ENCODE measurements at places on chromosomes 11 and 22.

- DNase-seq = no peak
These were observed 471.1 kb upstream of the ANO3 start for GRCh38 chr11:25860677-25861450.

- peak; percentile 72 for DNase-seq
These were observed 548.5 kb downstream of the BUD13 start for GRCh38 chr11:116224154-116224888.

- DNase-seq = no peak
These were observed 27.7 kb downstream of the RTN4R start for GRCh38 chr22:20240447-20240764.

DNA sequence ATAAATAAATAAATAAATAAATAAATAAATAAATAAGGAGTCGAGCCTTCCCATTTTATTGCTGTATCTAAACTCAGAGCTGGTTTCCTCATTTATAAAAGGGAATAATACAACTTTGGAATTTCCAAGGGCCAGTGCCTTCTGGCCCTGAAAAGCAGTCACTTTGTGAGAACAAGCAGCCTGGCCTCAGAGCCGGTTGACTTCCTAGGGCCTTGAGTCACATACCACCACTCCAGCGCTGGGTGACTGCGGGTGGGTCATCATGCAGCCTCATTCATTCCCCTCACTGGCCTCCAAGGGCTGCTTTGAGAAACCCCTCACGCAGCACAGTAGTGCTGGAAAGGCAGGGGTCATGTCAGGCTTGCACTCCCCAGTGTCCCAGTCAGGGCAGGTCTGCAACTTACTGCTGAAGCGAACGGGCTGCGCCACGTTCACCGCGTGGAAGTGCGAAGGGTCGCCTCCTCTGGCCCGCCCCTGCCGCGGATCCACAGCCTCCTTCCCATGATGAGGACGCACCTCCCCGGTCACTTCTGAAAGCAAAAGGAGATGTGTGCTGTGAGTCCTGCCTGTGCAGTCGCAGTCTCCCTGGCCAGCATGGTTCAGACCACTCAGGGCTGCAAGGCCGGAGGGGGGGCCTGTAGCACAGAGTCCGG lies 54.4 kb downstream of the DGCR2 start:
- DNase-seq = no peak

DNA sequence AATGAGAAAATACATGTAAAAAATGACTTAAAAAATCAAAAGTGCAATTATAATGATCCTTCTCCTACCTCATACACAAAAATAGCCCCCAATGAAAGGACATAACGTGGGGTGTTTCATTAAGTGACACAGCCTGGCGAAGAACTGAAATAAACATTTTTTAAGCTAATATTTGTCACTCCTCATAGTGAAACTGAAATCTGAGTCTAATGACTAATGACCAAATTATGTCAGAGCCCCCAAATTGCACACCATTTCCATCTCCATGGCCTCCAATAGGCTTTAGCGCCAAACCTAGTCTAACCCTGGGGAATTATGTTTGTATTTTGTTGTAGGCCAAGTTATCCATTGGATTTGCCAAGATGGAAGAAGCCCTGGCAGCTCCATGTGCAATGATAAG lies 119.1 kb downstream of the WT1 start:
- no peak for DNase-seq

All from NCI-H1105 (cell line).